PC-3 (cell line): ENCODE measurements at places on chromosomes 13 and 19.

- no peak for DNase-seq
Observed at GRCh38 chr13:31588316-31588715, 151.0 kb upstream of the RXFP2 start.

GRCh38 chr13:109809216-109809932, 23.0 kb upstream of the IRS2 start:
- no peak for DNase-seq

- DNase-seq: no peak
Observed at GRCh38 chr13:26168237-26168814, 53.8 kb downstream of the RNF6 start.

DNA sequence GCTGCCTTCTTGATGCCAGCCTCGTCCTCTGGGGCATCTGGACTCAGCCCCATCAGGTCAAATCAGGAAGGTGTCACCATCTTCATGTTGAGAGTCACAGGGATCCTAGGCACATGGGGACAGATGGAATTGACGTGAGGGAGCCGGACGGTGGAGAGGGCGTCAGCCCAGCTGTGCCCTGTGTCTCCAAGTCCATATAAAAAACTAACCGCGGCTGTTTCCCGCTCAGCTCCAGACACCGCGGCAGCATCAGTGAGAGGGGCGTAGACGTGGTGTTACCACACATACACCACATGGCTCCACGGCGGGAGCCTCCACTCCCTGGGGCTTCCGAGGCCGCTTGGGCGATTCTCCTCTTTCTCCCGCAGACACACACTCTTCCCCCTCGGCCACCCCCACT, 5.6 kb upstream of the PRR36 start:
- no peak for DNase-seq

DNA sequence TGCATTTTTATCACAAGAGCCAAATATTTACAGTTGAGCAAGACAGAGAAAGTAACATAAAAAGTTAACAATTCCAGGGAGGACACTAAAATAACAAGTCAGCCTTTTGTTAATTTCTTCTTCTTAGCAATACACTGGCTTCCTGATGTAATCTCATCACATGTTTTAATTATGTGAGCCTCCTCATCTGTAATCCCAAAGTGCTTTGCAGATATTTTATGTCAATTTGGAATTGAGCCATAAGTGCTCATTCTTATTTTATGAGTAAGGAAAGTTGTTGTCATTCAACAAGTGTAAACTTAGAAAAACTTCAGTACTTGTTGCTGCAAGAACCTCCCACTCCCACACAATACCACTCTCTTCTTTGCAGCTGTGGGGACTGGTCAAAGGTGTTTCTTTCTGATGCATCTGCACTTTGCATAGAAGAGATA, 223.6 kb downstream of the GPC6 start:
- DNase-seq: no peak

DNA sequence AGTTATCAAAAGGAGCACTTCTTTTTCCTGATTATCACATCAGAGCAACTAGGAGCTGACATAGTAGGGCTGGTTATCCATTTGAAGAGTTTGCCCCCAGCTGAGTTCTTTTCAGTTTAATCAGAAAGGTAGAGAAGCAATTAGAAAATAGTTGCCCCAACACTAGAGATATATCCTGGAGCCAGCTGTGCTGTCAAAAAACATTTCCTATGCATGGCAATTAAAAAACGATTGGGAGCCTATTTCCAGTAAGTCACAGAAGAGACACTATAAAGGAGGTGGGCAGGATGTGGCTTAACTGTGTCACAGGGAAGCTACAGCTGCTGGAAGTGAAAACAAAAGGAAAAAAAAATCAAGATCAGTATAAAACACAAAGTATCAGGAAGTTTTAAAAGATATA, 155.7 kb upstream of the SLITRK1 start:
- DNase-seq: no peak

DNA sequence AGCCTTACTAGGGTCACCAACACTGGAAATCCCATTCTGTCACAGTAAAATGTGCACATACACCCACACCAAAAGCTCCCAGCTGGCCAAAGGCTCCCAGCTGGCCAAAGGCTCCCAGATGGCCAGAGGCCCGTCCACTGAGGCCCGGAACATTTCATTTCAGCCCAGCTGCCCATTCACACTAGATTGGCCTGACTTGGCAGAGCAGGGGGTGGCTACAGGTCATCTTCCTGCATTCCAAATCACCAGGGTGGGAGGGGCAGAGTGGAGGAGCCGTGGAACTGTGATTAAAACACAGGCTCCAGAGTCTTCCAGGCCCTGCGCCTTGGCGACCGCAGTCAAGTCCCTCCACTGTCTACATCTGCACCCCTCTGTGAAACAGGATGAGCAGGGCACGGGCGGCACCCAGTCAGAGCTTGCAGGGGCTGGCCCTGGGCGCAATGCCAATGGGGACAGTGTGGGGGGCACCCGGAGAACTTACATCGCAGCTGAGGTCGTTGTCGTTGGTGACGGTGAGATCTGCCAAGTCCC, 10.1 kb upstream of the PRKD2 start:
- no peak for DNase-seq

DNA sequence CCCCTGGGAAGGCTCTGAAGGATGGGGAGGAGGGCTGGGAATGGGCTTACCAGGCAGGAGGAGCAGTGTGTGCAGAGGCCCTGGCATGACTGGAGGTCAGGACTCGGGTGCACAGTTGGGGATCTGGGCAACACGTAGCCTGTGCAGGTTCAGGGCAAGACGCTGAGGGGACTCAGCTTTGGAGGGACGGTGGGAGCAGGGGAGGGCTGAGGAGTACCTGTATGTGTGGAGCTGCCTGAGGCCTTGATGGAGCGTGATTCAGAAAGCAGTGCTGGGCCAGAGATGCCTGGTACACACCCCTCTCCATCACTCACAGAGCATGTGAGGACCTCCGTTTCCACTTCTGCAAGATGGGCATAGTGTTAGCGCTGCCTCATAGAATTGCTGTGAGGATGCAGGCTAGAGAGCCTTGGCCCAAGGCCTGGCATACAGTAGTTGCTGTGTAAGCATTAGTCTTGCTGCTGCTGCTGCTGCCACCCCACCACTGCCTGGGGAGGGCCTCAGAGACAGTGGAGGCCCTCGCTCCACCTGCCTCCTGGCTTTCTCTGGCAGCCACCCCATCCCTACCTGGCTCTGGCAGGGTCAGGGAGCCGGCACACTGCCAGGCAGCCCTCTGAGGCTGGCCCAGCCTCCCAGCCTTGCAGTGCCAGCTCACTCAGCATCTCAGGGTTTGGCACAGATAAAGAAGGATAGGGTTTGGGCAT, 2.4 kb downstream of the PAK4 start:
- DNase-seq: no peak

GRCh38 chr13:107573184-107573583, 642.2 kb downstream of the LIG4 start:
- no peak for DNase-seq

DNA sequence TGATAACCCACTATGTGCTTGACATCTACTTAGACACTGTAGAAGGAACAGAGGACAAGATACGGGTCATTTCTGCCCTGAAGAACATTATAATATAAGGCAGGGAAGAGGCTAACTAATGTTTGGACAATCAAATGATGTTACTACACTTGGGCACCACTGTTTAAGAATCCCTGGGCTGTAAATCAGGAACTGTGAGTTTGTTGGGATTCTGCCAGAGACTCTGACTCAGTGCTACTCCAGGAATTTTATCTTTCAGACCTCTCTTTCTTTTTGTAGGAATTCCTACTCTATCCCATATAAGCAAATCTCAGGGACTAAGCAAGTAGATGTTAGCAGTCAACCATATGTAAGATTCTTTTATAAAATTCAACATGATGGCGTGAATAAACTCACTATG, 3.1 kb upstream of the ZNF471 start:
- DNase-seq: no peak

DNA sequence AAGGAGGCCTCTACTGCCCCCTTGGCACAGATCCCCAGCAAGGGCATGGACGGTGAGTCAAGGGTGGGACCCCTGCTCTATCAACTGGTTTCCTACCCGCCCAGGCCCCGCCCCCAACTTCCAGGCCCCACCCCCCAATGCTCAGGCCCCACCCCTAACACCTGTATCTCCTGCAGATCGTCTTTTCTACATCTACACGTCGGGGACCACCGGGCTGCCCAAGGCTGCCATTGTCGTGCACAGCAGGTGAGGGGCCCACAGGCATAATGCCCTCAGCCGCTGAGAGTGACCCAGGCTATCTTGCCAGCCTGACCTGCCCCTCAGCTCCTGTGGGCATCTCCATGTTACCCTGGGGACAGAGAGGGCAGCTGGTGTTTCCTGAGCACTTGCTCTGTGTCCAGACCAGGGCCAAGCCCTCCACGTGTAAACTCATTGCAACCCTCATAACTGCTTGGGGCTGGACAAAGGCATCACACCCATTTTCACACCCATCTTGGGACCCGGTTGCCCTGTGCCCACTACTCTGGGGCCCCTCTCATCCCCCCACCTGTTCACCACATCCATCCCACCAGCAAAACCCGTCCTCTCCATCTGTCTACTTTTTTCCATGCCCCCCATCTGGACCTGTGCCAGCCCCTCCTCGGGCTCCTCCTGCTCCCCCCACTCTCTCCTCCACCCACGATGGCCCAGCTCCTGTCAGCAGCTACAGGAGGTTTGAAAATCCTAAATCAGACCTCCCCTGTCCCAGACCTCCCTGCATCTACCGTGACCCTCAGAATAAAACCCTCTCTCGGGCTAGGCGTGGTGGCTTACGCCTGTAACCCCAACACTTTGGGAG, 17.2 kb downstream of the SLC27A1 start:
- no peak for DNase-seq

DNA sequence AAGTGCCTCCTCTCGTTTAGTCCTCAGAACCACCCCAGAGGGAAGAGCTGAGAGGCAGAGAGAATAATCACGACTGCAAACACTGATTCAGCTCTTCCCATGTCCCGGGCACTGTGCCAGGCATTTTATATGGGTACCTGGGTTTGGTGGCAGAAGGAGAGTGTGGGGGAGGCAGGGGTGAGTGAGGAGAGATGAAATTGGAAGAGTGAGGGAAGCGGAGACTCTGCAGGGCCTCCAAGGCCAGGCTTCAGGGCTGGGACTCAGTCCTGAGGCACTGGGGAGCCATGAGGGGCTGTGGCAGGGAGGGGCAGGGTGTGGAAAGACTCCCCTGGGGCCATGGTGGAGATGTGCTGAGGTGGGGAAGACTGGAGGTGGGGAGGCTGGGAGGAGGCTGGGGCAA, 8.7 kb downstream of the SYNGR4 start:
- DNase-seq: peak; percentile 88

DNA sequence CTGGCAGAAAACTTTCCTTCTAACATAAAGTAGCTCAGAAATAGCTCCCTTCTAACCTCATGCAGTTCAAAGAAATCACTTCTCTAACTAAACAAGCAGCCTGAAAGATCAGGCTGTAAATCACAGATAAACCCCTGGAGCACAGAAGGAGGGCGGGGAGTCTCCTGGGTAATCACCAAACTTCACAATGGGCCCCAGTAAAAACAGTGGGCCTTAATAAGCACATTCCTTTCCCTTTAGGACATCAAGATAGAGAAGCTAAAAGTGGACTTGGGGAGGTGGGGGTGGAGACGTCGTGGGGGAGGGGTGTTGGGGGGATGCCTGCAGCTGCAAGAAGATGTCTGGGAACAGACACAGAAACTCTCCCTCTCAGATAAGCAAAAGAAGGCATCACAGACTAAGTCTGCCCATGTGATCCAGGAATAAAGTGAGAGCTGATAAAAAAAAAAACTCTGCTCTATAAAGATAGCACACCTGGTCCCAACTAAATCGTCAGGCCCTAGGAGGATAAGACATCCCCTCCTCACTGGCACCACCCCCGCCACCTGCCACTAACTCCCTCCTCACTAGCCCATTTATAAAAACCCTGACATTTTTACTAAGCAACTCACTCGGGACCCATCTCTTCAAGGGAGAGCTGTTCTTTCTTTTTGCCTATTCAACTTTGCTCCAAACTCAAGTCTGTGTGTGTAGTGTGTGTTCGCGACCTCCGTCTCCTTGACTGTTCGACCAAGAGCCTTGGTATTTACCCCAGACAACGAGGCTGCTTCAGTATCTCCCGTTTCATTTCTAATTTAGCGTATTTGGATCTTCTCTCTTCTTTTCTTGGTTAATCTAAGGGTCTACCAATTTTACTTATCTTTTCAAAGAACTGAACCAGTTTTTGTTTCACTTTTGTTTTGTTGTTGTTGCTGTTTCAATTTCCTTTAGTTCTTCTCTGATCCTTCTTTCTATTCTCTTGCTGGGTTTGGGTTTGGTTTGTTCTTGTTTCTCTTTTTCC, 31.7 kb downstream of the DNAJC15 start:
- DNase-seq: peak; percentile 40

- DNase-seq: peak; percentile 19
Observed at GRCh38 chr13:73000027-73000674, 58.7 kb upstream of the KLF5 start.
